Activated CD8-positive, alpha-beta T cell treated with anti-CD3 and anti-CD28 coated beads, Interleukin-2, amount 10 ng/mL, durations not matched to agents 7 days and 5 days (primary cell): ENCODE measurements at places on chromosomes 1 and 21. TPM values are rescaled to one million over a fixed set of nuclear protein-coding genes. Genes with fewer than 3 reads are reported as not detected.

GRCh38 chr1:163013826-163014600 lies 55.1 kb upstream of the RGS4 start:
- no peak overlapping the region for H3K27ac ChIP-seq
- H3K4me1 ChIP-seq, result no peaks in the 10 kb centered on the region
- no peak for DNase-seq
- no peaks in the 10 kb centered on the region for H3K36me3 ChIP-seq
- H3K4me3 ChIP-seq, result no peak overlapping the region
- no peaks in the 10 kb centered on the region for H3K27me3 ChIP-seq

DNA sequence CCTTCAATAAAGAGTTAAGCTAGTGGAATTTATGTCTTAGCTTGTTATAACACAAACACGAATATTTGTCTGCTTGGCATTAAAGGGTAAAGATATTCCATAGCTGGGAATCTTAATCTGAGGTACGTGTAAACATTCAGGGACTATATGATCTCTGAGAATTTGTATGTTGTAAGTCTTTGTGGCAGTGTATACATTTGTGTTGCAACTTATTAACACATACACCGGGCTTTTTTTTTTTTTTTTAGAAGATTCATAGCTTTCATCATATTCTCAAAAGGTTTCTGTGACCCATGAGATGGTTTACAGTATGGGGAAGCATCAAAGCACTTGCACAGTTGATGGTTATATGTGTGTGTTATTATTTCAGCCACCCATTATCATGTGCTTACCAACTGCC lies 3.0 kb downstream of the GGPS1 start:
- H3K4me1 ChIP-seq, result peaks cover 15% of the 10 kb centered on the region
- DNase-seq, result no peak
- H3K36me3 ChIP-seq, result peaks cover 26% of the 10 kb centered on the region
- H3K27ac ChIP-seq, result no peak overlapping the region

DNA sequence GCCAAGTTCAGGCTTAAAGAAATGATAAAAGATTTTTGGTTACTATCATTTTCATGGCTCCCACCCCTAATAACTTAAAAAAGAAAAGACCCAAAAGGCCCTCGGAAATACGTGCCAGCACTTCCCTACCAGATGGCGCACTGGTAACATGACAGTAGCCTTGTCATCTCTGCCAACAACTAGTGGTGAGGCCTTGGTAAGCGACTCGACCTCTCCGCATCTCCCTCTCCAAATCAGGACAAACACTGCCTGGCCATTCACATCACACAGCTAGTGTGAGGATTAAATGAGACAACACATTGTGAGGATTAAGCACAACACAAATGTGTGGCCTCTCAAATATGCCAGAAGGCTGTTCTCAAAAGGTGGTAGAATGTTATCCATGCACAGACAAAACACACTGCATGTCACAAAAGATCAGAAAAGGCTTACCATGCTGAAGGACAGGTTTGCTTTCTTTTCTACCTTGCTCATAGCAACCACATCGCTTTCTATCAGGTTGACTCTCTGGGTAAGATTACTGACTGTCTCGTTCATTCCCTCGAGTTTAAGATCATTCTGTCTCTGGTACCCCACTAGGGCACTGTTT lies 16.4 kb downstream of the TEX38 start:
- H3K36me3 ChIP-seq, result peaks cover 72% of the 10 kb centered on the region
- no peak overlapping the region for H3K27ac ChIP-seq
- DNase-seq, result no peak

DNA sequence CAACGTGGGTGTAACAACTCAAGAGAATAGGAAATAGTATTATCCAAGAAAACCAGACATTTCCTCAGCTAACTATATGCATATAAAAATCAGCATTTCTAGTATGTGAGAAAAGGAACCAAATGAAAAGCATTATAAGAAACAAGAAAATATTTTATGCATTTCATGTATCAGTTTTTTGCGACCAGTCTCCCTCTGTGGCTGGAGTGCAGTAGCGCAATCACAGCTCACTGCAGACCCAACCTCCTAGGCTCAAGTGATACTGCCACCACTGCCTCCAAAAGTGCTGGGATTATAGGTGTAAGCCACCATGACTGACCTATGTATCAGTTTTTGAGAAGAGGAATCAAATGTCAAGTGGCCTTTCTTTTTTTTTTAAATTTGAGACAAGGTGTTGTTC lies 31.0 kb downstream of the SLC16A1 start:
- peaks cover 28% of the 10 kb centered on the region for H3K36me3 ChIP-seq
- no peaks in the 10 kb centered on the region for H3K27me3 ChIP-seq
- peaks cover 3% of the 10 kb centered on the region for H3K4me1 ChIP-seq
- H3K4me3 ChIP-seq, result no peak overlapping the region
- no peak for DNase-seq

DNA sequence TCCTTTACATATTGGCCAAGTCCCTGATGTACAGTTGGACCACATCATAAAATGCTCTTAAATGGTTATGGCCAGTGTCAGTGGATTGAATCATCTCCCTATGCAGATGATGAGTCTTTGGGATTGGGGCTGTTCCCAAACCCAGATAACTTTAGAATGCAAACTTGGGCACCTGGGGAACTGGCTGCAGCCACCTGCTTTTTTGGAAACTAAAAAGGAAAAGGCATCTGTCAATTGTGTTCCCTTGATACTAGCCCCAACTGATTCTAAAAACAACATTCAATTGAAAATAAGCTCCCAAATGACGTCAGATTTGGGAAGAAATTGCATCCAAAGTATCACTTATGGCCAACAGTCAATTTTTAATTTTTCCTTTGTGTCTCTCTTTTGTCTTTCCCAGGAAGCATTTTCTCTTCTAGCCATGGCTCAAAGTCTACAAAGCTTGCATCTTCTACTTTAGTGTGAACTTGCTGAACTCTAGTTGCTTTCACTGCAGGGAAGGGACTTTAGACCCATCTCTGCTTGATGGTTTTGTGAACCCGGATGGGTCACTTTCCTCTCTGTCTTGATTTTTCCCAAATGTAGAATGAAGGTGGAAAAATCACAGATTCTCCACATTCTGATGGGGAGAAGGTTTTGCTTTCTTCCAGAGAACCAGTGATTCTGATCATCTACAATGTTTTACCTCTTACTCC lies 402.3 kb upstream of the USP24 start:
- H3K36me3 ChIP-seq, result no peaks in the 10 kb centered on the region
- no peak overlapping the region for H3K27ac ChIP-seq
- no peak overlapping the region for H3K4me3 ChIP-seq
- no peaks in the 10 kb centered on the region for H3K27me3 ChIP-seq
- no peaks in the 10 kb centered on the region for H3K4me1 ChIP-seq

DNA sequence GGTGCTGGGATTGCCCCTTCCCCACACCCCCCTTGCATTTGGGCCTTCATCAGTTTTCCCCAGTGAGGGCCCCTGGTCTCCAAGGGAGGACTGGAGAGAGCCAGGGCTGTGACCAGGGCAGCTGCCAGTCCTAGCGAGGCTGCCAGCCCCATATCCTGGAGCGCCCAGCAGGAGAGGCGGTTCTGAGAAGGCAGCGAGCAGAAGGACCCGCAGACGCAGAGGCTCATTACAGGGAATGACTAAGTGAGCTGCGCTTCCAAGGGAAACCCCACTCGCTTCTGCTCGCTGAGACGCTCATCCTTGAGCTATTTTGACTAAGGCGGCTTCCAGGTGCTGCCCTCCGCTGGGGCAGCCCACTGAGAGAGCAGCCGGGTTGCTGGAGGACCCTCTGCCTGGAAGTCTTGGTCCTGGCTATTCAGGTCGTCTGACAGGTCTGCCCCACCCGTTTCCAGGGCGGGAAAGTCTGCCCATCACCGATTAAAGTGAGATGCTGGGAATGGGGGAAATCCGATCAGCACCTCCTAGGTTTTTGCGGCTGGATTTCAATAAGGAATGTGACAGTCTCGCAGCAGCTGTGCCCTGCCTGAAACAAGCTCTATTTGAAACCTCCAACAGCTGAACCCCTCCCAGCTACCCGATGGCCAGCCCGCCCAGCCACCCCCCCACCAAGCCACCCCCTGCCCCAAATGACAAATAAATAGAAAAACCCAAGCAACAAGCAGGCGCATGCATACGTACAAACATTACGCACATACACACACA lies 2.8 kb downstream of the KCNN3 start:
- no peak overlapping the region for H3K27ac ChIP-seq
- peaks cover 29% of the 10 kb centered on the region for H3K27me3 ChIP-seq
- H3K4me1 ChIP-seq, result peaks cover 35% of the 10 kb centered on the region
- DNase-seq, result no peak

DNA sequence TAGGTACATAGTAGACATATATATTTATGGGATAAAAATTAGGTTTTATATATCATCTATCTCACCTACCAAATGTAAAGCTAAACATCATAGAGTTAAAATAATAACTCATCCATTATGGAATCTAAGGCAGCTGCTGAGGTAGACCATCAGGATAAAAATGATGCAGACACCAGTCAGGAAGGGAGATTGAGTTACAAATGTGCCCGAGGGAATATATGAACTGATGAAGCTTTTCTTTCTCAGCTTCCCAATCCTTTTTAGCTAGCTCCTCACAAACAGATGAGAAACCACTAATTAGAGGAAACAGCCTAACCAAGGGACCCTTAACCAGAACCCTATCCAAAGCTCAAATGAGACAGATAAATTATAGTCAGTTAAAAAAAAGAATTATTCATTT lies 20.9 kb downstream of the TTLL7 start:
- no peaks in the 10 kb centered on the region for H3K4me1 ChIP-seq
- H3K4me3 ChIP-seq, result no peak overlapping the region
- peaks cover 2% of the 10 kb centered on the region for H3K27me3 ChIP-seq
- H3K36me3 ChIP-seq, result no peaks in the 10 kb centered on the region
- DNase-seq, result no peak

GRCh38 chr1:247966532-247967204 lies 1.6 kb downstream of the OR2AK2 start:
- no peaks in the 10 kb centered on the region for H3K27me3 ChIP-seq
- no peaks in the 10 kb centered on the region for H3K36me3 ChIP-seq
- peak overlapping the region; percentile 1 for H3K4me3 ChIP-seq
- no peak overlapping the region for H3K27ac ChIP-seq

- no peak overlapping the region for H3K4me3 ChIP-seq
- H3K36me3 ChIP-seq, result peaks cover 3% of the 10 kb centered on the region
- H3K27ac ChIP-seq, result peak overlapping the region; percentile 23
- peaks cover 94% of the 10 kb centered on the region for H3K4me1 ChIP-seq
- DNase-seq, result no peak
- no peaks in the 10 kb centered on the region for H3K27me3 ChIP-seq
Observed at GRCh38 chr1:25008192-25008485, 78.1 kb upstream of the RUNX3 start.

DNA sequence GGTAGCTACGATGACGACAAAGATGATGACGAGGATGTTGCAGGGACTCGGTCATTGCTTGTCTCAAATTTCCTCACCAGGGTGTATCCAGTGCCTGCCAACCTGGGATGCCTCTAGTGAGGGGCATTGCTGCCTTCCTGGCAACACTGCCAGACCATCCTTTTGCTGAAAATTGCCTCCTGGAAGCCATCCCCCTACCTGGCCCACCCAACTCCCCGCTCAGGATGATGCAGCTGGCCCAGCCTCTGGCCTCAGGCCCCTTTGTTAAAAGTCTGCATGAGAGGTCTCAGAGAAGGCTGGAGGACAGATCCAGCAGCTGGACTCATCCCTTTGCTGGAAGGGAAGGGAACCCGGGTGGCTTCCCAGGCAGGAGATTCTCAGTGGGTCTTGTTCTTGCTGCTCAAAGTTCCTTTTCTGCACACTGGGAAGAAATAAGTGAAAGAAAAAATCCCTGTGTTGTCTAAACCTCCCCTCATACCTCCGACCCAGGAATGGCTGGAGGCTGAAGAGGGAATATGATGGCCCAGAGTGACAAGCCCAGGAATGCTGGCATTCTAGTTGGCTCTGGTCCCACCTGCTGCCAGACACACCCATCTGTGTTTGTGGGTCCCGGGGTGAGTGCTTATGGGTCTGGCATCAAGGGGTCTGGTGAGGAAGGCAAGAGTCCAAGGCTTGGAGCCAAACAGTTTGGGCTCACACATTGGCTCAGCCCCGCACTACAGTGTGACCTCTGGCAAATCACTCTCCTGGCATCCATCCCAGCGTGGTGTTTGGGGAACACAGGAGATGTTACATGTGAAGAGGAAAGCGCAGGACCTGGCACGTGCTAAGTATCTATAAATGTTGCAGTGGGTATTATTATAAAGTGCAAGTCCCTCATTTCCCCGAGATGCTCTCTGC lies 6.7 kb upstream of the FNDC5 start:
- H3K4me3 ChIP-seq, result no peak overlapping the region
- peaks cover 3% of the 10 kb centered on the region for H3K4me1 ChIP-seq
- no peaks in the 10 kb centered on the region for H3K36me3 ChIP-seq
- DNase-seq, result no peak
- no peak overlapping the region for H3K27ac ChIP-seq

DNA sequence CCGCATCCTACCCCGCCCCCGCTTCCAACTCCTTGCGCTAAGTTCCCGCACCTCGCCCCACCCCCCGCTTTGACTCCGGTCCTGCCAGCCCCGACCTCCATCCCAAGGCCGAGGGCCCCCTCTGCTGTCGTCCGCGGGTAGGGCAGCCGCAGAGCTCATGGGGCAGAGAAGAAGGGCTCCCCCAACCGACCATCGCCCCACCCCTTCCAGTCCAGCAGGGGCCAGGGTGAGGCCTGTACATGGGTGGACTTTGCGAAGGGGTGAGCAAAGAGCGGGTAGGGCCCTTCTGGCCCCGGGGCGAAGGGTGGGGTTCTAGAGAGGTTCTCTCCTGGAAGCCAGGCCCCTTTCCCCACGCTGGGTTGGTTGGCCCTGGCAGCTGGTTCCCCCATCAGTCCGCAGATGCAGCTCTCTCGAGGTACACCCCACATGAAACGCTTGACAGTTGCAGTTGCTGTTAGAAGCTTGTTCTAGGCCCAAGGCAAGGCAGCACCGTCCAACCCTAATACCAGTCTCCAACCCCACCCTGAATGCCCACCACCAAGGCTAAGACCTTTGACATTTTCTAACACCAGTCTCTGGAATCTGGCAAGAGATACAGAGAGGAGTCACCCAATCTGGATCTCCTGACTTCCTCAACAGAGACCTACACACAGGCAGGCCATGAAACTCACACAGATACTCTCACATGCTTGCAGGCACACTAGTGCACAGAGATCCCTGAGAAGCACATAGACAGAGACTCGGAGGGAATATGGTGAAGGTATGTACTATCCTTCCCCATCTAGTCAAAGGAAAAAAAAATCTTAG lies 25.3 kb upstream of the ADGRB2 start:
- H3K27me3 ChIP-seq, result no peaks in the 10 kb centered on the region
- H3K27ac ChIP-seq, result no peak overlapping the region
- DNase-seq, result peak; percentile 97
- H3K36me3 ChIP-seq, result no peaks in the 10 kb centered on the region
- peaks cover 12% of the 10 kb centered on the region for H3K4me1 ChIP-seq

Gene HSPA6
- 1.1 TPM for total RNA-seq

Gene LCE3D
- total RNA-seq, result not detected

Gene CNN3
- total RNA-seq, result 7.2 TPM

Gene RCC2
- 151 TPM for total RNA-seq

Gene FCGR3A
- total RNA-seq, result 0.50 TPM

Gene RBBP5
- total RNA-seq, result 20.3 TPM

Gene MED8
- 35.1 TPM for total RNA-seq
